ENCODE measurements at places on chromosomes 7 and 10.

DNA sequence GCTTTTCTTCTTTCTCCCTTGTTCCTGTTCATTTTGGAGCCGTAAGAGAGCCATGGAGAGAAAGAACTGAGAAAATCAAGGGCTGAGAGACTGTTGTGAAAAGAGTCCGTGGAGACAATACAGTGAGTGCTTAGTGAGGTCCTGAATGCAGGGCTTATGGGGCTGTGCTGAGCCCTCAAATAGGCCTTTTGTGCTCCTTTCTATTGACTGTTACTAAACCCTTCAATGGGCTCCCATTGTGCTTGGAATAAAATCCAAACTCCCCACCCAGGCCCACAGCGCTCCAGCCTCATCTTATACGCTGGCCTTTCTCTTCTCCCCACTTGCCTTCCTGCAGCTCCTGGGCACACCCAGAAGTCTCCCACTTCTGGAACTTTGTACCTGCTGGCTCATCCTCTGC, 243.1 kb upstream of the HABP2 start:
- DNase-seq = no peak

GRCh38 chr7:42237811-42238541, 967 bp upstream of the GLI3 start:
- peak; percentile 51 for DNase-seq

GRCh38 chr7:46960970-46961369, 620.9 kb downstream of the TNS3 start:
- DNase-seq = no peak

GRCh38 chr10:86443936-86444335, 77.3 kb upstream of the GRID1 start:
- peak; percentile 63 for DNase-seq

GRCh38 chr7:97270280-97270679, 152.8 kb downstream of the SDHAF3 start:
- no peak for DNase-seq

DNA sequence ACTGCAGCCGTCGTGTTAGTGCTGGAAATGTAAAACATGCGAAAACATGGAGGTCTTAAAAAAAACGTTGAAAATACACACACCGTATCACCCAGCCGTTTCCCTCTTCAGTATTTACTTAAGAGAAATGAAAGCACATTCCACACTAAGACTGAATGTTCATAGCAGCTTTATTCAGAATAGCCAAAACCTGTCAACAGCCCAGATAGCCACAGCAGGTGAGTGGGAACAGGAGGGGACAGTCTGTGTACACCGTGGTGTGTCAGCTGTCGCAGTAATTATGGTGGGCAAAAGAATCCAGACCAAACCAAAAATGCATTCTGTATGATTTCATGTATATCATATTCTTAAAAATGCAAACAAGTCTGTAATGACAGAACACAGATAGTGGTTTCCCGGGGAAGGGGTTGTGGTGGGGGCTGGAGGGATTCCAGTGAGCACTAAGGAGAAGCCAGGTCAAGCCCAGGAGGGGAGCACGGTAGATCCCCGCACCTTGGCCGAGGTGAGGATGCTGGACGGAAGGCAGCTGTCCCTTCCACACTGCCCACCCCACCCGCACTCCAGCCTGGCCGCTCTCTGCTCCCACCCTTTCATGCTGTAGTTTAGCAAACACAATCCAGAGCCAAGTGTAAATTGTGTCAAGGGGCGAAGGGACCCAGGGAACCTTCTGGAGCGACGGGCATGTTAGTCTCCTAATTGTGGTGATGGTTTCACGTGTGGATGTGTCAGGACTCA, 123.6 kb downstream of the NKX6-2 start:
- no peak for DNase-seq

- no peak for DNase-seq
These were observed 281.5 kb upstream of the PHYHIPL start for GRCh38 chr10:58894929-58895328.

- DNase-seq = peak; percentile 59
These were observed 99.6 kb upstream of the DIP2C start for GRCh38 chr10:788796-789748.

DNA sequence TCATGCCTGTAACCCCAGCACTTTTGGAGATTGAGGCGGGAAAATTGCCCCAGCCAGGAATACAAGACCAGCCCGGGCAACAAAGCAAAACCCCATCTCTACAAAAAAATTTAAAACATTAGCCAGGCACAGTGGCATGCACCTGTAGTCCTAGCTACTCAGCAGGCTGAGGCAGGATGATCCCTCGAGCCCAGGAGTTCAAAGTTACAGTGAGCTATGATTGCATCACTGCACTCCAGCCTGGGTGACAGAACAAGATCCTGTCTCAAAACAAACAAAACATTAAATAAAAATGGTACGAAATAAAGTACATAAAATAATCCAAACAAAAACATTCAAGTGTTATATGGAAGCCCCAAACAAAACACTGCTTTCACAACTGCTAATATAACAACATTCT, 125.0 kb downstream of the SNX13 start:
- peak; percentile 10 for DNase-seq

DNA sequence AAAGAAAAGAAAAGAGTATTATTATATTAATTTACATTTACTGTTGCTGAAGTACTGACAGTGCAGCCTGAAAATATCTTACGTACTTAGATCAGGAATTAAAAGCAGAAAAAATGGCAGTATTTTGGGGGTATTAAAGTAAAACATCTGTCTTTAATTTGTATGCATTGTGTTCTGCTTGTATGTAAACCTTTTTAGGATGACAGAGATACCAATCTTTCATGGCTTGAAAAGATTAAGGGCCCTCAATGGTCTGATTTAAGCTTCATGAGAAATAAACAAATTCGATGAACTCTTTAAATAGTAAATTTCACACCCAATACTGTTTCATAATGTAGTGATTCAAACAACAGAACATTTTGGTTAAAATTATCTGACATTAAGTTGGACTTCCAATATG, 116.3 kb downstream of the MLLT10 start:
- no peak for DNase-seq

DNA sequence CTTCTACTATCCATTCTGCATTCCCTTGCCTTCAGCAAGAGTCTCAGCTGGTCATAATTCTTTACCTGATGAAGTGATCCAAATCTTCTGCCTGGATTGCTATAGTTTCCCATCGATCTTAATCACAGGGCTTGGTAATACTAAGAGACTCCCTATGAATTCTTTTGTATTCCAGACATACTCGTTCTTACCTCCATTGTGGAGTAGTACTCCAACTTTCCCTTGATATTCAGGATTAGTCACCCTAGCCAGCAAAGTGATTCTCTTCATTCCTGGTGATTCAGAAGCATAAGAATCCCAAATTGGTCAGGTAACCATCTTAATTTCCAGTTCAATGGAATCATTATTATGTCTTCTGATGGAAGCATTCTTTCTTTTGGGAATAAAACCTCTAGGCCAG, 96.7 kb downstream of the TWIST1 start:
- peak; percentile 85 for DNase-seq

DNA sequence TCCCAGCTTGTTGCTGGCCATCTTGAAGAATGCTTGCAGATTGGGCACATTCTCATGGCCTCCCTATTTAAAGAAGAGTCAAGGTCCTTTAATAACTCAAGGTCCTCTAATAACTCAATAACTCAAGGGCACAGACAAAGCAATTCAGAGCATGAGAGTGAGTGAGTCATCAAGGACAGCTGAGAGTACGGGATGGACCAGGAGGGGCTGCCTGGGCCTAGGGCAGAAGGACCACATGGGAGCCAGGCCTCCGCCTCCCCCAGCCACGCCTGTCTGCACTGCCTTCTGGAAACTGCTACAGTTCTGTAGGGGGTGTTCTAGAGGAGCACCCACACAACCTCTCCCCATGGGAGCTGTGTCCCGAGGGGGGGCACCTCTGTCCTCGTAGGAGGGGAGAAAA, 48.9 kb downstream of the ZNF503 start:
- DNase-seq = no peak

GRCh38 chr10:75542084-75542483, 110.7 kb downstream of the LRMDA start:
- DNase-seq = no peak
